ENCODE measurements at places on chromosomes 2 and 18. TPM values are rescaled to one million over a fixed set of nuclear protein-coding genes. Genes with fewer than 3 reads are reported as not detected.
A peak's percentile ranks its signal among the peaks of the same experiment; 100 is the strongest.

DNA sequence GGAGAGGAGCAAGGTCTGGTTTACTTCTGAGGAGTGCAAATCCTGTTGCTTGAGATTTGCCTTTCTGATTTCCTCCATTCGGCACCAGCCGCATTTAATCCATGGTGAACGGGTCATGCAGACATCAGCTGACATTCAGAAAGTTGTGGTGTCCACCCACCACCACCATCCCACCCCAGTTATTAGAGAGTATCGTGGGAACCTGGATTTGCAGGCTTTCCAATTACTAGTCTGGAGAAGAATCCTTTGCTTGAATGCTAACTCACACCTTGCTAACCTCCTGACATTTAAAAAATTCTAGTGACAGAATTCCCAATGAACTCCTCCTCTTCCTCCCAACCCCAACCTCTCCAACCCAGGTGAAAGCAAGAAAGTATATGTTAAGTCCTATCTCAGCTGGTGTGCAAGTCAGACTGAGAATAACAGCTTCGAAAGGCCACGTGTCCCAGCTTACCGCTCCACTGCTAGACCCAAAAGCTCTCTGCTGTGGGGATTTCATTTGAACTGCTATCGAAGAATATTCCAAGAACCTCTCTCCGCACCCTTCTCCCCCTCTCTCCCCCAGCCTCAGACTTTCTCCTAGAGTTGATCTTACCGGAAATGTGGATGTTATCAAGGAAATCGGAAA lies 17.7 kb downstream of the BCL11A start:
- no peak for DNase-seq

DNA sequence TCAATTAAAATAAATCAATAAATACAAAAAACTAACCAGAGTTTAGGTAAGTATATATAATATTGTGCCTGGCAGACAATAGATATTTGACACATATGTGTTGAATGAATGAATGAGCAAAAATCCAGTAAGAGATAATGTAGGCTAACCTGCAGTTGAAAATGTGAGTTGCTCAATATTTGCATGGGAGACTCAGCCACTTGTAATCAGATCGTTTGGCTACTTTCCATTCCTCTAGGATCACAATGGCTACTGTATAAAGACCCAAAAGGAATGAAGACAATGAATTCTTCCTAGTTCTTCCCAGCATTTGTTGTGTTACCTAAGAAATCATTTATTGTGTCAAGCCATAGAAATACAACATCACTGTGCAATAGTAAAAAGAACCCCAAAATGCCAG lies 25.3 kb downstream of the PIEZO2 start:
- DNase-seq, result no peak

- DNase-seq, result peak; percentile 94
Observed at GRCh38 chr2:31440764-31441163, 26.2 kb upstream of the XDH start.

GRCh38 chr2:105144152-105144940 lies 97.2 kb upstream of the GPR45 start:
- DNase-seq, result no peak

Gene CABYR
- polyA plus RNA-seq, result 6.8 TPM

Data from foreskin keratinocyte (primary cell).